Caco-2 (cell line): ENCODE measurements at places on chromosomes 13 and 19.

- H3K36me3 ChIP-seq = peaks cover 1% of the 10 kb centered on the region; the same call in 1 of the 2 replicates
- no peak overlapping the region for H3K4me3 ChIP-seq
- H3K27ac ChIP-seq = no peak overlapping the region
- no peak for DNase-seq
Measured at GRCh38 chr13:113765564-113765910, 6.5 kb downstream of the TMEM255B start.

- DNase-seq = peak; percentile 85
- H3K27ac ChIP-seq = no peak overlapping the region
- H3K4me1 ChIP-seq = peaks cover 16% of the 10 kb centered on the region; the same call in 1 of the 2 replicates
- H3K4me3 ChIP-seq = no peak overlapping the region
- H3K27me3 ChIP-seq = no peaks in the 10 kb centered on the region; the same call in 1 of the 2 replicates
Measured at GRCh38 chr19:35140962-35141836, 1.9 kb upstream of the FXYD7 start.

GRCh38 chr19:40599331-40599901, 1.8 kb upstream of the LTBP4 start:
- DNase-seq = no peak
- H3K27ac ChIP-seq = no peak overlapping the region
- no peaks in the 10 kb centered on the region for H3K36me3 ChIP-seq
- H3K27me3 ChIP-seq = peaks cover 4% of the 10 kb centered on the region; the same call in 1 of the 2 replicates

DNA sequence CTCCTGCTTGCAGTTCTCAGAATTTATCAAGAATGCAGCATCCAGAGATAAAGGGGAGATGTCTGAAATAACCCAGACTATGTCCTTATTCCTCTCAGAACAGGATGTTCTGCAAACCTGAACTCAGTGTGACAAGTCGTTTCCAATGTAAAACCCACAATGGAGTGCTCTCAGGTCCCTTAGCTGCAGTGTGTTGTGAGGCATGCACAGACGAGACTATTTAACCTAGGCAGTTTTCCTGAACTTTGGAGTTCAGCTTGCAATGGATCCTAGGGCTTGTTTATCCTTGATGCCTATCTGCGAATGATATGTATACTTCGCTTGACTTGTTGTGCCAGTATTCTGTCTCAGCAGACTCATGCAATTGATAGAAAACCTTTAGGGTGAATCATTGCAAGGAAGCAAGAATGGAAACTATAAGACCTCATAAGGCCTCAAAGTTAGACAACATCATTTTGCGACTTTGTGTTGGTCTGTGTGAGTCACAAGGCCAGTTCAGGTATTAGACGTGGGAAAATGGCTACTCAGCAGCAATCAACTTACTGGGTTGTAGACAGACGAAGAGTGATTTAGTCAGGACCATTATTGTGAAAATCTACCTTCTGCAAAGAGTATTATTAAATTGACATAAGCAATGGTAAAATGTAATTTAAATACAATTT, 2439.9 kb upstream of the PCDH20 start:
- no peak overlapping the region for H3K4me3 ChIP-seq
- H3K27ac ChIP-seq = no peak overlapping the region
- no peaks in the 10 kb centered on the region for H3K27me3 ChIP-seq
- no peak for DNase-seq
- H3K36me3 ChIP-seq = no peaks in the 10 kb centered on the region

DNA sequence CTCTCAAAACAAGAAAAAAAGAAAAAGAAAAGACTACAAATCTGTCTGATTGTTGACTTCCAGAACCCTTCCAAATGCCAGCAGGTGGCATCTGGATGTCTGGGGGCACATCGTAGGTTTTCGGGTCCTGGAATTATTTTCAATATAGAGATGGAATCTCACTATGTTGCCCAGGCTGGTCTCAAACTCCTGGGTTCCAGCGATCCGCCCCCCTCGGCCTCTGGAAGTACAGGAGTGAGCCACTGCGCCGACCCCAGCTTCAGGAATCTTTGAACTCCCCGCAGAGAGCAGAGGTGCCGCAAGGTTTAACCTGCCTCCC, 567 bp upstream of the B3GNT3 start:
- no peaks in the 10 kb centered on the region for H3K36me3 ChIP-seq
- peak overlapping the region; percentile 51; the same call in 1 of the 2 replicates for H3K4me3 ChIP-seq
- H3K4me1 ChIP-seq = peaks cover 22% of the 10 kb centered on the region

GRCh38 chr13:80166352-80166751, 174.6 kb downstream of the SPRY2 start:
- DNase-seq = no peak
- no peaks in the 10 kb centered on the region for H3K36me3 ChIP-seq
- H3K27me3 ChIP-seq = no peaks in the 10 kb centered on the region
- H3K4me3 ChIP-seq = no peak overlapping the region
- no peaks in the 10 kb centered on the region for H3K4me1 ChIP-seq
- no peak overlapping the region for H3K27ac ChIP-seq

DNA sequence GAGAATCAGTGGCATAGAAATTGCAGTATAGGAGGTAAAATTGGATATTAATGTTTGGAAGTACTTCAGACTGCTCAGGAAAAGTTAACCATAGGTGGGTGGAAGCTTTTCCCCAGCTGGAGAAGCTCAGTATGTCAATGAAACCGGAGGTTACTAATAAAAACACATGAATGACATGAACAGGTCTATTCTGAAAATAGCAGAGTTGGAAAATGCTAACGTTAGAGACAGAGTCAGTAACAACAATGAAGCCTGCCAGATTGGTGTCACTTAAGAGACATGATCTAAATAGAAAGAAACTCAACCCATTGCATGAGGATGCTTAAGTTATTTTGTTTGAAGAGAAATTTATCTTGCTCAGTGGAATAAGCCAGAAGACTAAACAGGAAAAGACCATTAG, 364.5 kb downstream of the DNAJC15 start:
- no peak overlapping the region for H3K4me3 ChIP-seq
- H3K27ac ChIP-seq = peak overlapping the region; percentile 49
- H3K4me1 ChIP-seq = peaks cover 40% of the 10 kb centered on the region
- H3K27me3 ChIP-seq = no peaks in the 10 kb centered on the region
- no peak for DNase-seq
- H3K36me3 ChIP-seq = no peaks in the 10 kb centered on the region

DNA sequence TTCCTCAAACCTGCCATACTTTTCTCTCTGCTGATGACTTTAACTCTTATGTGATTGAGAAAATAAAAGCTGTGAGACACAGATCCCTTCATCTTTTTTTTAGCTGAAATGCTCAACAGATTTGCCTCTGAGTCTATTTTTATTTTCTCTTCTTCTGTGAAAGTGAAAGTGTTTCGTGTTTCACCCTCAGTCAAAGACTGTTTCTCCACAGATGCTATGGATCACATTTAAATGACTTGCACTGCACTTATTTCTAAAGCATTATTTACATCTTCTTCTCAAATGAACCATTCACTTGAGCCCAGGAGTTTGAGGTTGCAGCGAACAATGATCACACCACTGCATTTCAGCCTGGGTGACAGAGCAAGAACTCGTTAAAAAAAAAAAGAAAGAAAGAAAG, 890.1 kb upstream of the PCDH20 start:
- no peaks in the 10 kb centered on the region for H3K36me3 ChIP-seq
- H3K4me3 ChIP-seq = no peak overlapping the region
- no peaks in the 10 kb centered on the region for H3K4me1 ChIP-seq
- no peaks in the 10 kb centered on the region for H3K27me3 ChIP-seq
- H3K27ac ChIP-seq = no peak overlapping the region
- no peak for DNase-seq

DNA sequence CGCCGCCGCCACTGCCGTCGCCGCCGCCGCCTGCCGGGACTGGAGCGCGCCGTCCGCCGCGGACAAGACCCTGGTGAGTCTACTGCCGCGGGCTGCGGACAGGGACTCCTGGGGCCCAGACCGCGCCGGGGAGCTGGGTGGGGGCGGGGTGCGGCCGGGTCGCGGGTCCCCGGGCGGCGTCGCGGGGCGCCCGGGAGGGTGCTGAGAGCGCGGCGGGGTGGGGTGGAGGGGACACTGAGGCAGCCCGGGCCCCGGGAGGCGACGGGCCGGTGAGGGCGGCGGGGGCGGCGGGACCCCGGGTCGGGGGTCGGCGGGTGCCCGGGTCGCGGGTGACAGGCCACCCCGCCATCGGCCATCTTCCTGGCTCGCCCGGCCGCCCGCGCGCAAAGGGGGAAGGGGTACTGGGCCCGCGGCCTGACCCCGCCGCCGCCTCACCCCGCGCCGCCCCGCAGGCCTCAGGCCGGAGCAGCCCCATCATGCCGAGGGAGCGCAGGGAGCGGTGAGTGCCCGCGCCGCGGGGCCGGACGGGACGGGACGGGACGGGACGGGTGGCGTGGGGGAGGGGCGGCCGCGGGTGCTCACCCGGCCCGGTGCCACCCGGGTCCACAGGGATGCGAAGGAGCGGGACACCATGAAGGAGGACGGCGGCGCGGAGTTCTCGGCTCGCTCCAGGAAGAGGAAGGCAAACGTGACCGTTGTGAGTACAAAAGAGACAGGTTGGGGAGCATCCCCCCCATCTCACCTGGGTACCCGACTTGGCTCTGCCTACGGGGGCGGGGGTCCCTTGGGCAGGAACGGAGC, 489 bp downstream of the CCNE1 start:
- no peaks in the 10 kb centered on the region for H3K36me3 ChIP-seq
- H3K4me3 ChIP-seq = peak overlapping the region; percentile 47
- no peak overlapping the region for H3K27ac ChIP-seq
- no peak for DNase-seq
- H3K4me1 ChIP-seq = peaks cover 5% of the 10 kb centered on the region; the same call in 1 of the 2 replicates

DNA sequence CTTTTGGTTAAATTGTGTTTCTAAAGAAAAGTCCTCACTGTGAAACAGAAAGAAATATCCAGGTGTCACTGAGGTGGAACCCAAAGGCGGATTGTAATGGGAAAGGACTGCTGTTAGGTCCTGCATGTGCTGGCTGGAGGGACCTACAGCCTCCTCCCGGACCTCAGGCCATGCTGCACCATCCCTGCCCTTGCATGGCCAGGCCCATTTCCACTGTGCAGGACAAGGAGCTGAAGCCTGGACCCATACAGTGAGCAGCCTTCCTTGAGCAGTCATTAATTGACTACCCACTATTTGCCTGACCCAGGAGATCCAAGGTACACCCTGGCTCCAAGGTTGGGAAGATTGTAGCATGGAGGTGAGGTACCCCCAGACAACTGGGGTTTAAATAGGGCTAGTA, 17.6 kb downstream of the VSTM2B start:
- H3K4me3 ChIP-seq = no peak overlapping the region
- no peaks in the 10 kb centered on the region for H3K36me3 ChIP-seq
- no peak for DNase-seq
- H3K4me1 ChIP-seq = peaks cover 12% of the 10 kb centered on the region
- no peak overlapping the region for H3K27ac ChIP-seq
- no peaks in the 10 kb centered on the region for H3K27me3 ChIP-seq
